ENCODE measurements at places on chromosomes 11 and 22. TPM values are rescaled to one million over a fixed set of nuclear protein-coding genes. Genes with fewer than 3 reads are reported as not detected.

CHCHD10 gene
- total RNA-seq, result 95.7 TPM

DNA sequence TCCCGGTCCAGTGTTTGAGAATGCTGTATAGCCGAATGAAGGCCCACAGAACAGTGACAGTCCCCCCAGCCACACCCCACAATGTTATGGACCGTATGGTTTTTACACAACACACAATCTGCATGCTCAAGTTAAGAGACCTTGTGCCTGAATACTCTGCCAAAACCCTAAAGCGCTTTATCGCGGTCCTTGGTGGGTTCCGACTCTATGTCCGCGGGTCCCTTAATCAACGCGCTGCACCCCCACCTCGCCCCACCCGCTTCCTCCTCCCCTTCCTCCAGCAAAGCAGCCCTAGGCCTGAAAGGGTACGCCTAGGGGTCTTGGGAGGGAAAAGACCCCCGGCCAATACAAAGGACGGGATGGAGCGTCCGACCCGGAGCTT, 442 bp downstream of the COPB1 start:
- no peak for DNase-seq

ZP1 gene
- total RNA-seq, result not detected

CCDC188 gene
- total RNA-seq, result 0.29 TPM

DNA sequence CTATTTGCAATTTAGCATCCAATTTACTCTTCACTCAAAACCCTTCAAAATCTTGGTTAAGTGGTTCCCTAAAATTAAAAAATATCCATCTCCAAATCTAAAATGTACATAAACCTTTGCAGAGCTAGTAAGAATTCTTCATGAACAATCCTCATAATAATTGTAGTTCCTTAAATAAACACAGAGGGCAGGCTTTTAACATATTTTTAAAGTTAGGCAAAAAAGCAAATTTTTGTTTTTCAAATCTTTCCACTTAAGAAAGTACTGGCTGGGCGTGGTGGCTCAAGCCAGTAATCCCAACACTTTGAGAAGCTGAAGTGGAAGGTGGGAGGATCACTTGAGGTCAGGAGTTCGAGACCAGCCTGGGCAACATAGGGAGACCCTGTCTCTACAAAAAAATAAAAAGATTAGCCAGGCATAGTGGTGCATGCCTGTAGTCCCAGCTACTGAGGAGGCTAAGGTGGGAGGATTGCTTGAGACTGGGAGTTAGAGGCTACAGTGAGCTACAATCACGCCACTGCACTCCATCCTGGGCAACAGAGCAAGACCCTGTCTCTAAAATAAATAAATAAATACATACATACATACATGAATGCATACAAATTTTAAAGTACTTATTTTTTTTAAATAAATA, 25.1 kb upstream of the PLAAT3 start:
- DNase-seq, result peak; percentile 46

ALDH3B2 gene
- total RNA-seq, result not detected

MUC15 gene
- total RNA-seq, result not detected

DNA sequence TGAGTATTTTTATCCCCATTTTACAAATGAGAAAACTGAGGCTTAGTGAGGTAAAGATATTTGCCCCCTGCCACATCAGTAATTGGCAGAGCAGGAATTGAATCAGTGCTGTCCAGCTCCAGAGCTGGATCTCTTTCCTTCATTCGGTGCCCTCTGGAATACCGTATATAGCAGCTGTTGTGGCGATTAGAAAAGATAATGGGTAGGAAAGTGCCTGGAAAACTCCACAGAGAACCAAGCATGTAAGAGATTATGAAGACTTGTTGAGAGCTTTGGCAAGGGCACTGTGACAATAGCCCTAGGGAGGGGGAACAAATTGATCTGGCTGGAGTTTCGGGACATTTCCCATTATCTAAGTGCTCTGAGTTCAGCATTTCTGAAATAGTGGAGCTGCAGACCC, 82.5 kb upstream of the TEAD1 start:
- no peak for DNase-seq

Data from HFFc6 (cell line).